ENCODE measurements at places on chromosomes 4 and X.

DNA sequence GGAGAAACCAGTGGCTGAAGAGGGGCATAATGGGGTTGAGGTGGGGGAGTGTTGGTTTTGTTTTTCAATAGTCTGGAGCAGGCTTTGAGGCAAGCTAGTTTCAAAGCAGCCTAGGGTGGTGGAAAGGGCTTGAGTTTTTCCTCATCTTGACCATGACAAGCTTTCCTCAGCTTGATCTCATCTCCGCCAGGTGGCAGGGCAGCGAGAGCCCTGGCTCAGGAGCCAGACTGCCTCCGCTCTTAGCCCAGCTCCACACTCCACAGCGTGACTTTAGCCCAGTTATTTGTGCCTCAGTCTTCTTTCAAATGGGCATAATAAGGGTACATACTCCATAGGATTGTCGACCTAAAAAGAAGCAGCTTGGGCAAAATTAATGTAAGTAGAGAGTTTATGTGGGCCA is 29.9 kb upstream of the SOWAHD start:
- no peak for DNase-seq

DNA sequence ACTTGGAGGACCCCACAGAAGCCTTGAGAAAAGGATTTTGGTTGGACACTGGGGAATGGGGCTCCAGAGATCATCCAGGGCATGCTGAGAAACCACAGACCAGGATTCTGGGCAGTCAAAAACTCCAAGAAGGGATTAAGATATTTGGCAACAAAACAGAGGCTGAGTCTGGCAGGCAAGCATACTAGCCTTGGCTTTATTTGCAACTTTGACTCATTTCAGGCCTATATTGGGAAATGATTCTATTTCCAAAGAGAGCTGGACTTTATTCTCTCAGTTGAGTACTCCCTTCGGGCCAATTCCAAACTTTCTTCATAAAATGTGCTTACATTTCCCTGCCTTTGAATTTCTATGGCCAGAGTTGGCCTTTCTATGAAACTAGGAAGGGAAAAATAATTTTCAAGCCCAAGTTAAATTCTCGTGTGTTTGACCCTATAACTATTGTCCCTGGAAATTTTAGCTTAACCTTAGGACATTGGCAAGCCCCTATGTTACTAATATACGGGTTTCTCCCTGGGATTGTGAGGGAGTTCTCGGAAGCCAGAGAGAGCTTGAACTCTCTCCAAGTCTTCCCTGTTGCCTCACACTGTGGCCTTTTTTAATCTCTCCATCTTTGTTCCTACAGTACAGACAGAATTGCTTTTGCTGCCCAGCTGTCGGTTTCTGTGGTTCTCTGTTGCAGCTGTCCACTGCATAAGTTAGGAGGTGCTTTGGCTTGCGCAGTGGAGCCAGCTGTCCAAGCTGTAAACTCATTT is 112.6 kb upstream of the FAM9A start:
- no peak for DNase-seq

DNA sequence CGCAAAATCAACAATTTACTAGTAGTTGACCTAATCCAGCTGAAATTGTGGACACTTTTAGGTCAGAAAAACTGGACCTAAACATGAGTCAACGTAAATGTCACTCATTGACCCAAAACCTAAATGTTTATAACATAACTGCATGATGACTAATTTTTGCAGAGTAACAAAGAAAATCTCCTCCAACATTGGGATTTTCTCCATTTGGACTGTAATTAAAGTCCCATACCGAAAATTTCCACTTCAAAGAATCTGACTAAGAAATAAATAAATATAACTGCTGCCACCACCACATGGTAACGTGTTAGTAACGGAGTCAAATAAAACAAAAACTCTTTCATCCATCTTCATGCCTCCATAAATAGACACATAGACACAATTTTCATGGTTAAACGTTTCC is 1.9 kb downstream of the ADGRA3 start:
- DNase-seq = no peak

DNA sequence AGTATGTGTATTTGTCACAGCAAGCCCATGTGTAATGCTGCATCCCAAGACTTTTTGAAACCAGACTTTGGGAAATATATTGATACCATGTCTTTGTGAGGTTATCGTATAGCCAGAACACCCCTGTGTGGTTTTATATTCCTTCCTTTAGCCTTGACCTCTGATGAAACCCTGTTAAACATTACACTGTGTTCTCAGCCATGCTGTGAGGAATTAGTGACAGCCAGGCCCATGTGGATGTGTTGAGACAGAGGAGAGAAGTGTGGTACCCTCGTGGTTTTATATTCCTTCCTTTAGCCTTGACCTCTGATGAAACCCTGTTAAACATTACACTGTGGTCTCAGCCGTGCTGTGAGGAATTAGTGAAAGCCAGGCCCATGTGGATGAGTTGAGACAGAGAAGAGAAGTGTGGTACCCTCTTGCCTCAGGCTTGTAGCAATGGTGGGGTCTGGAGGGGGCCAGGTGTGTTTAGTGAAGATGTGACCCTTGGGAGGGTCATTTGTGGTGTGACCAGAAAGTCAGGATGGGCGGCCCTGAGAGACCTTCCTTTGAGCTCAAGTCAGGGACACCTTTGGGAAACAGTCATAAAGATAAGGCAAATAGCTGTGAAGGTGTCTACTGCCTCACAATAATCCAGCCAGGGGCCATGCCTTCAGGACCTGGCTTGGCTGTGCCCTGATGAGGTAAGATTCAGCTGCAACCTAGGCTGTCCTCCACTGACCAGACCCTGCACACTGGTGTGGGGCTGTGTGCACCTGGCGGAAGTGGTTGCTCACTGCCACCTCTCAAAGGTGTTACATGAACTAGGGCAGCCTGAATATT is 110.0 kb downstream of the IRF2 start:
- no peak for DNase-seq

GRCh38 chrX:72041871-72042851 is 89.6 kb downstream of the RTL5 start:
- DNase-seq = no peak

- DNase-seq = no peak
Observed at GRCh38 chrX:30975467-30975866, 86.4 kb upstream of the TAB3 start.

- peak; percentile 12 for DNase-seq
Observed at GRCh38 chr4:43132010-43132582, 239.6 kb downstream of the GRXCR1 start.

GRCh38 chr4:99661907-99662306 is 4.3 kb upstream of the C4orf54 start:
- no peak for DNase-seq

DNA sequence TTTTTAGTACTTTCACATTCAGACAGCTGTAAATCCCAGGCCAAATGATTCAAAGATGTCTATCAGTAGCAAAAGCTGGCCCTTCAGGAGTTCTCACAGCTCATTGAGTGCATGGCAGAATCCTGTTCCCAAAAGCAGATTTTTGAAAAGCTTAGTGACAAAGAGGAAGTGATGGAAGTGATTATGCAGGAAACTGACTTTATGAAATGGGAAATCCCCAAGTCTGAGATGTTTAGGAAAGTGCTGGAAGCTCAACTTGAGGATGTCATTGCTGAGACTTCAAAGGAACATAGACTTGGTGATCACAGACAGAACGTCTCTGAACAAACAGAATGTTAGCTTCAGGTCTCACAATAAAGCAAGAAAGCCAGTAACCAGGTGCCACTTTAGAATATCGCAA is 51.0 kb upstream of the CFAP47 start:
- no peak for DNase-seq

DNA sequence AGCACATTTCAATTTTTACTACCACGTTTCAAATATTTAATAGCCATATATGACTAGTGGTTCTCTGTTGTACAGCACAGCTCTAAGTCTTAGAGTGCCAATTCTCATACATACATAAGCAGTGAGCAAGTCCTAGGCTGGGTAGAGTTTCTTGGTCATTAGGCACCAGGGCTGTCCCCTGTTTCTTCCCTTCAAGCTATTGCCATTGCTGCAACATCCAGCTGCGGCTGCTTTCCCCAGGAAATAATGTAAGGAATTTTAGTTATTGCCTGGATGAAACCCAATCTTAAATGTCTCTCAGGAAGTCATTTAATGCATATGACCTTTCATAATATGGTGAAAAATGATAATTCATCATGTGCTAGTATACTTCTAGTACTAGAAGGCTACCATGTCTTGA is 74.1 kb upstream of the PPP3CA start:
- DNase-seq = no peak

DNA sequence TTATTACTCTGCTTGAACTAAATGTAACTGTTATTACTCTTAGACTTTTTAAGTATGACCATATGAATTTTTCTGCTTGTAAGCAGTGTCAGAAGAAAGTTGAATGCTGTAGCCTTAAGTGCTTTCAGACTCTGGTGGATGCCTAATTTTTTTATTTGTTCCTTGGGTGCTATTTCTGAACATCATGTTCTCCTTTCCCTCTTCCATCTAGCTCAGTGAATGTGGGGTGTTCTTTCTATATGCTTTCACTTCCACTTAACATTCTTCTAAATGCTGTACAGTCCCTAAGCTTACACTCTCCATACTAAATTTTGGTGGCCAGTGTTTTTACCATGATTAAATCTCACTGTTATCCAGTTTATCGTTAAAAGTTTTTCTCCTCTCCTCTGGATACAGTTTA is 3.6 kb downstream of the DCK start:
- no peak for DNase-seq

DNA sequence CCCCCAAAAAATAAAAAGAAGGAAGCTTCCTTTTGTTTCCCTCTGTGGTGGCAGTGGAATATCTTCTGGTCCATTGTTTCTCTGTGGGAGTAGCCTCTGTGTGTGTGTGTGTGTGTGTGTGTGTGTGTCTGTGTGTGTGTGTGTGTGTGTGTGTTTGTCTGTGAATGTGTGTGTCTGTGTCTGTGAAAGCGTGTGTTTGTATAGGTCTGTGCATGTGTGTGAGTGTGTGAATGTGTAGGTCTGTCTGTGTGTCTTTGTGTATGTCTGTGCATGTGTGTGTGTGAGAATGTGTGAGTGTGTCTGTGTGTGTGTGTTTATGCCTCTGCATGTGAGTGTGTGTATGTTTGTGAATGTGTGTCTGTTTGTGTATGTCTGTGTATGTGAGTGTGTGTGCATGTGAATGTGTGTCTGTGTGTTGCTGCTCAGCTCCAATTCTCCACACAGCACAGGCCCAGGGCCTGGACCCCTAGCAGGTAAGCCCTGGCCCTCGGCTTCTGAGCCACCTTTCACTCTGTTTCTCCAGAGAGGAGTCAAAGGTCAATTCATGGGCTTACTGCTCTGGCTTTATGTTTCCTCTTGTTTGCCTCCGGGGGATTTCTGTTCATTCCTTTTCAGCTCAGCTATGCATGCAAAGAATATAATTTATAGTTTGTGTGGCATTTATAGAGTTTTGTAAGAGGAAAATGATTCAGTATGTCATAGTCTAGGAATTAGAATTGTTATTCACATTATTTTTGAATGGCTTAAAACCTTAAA is 89.8 kb downstream of the UCHL1 start:
- no peak for DNase-seq

DNA sequence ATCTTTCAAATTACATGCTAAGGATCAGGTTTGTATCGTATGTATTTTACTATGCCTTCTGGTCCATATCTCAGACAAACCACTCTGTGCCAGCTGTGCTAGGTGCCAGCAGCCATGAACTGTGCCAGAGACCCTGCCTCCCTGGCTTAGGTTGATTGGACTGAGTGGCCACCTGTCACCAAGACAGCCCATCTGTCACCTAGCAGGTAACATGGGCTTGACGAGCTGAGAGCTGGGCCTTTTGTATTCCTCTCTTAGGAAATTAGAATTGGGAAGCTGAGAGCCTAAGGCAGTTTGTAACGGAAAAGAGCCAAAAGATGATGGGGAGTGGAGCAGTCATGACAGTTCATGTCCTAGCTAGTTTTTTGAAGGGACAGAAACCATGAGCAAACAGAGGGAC is 42.5 kb downstream of the TMEM164 start:
- peak; percentile 38 for DNase-seq

DNA sequence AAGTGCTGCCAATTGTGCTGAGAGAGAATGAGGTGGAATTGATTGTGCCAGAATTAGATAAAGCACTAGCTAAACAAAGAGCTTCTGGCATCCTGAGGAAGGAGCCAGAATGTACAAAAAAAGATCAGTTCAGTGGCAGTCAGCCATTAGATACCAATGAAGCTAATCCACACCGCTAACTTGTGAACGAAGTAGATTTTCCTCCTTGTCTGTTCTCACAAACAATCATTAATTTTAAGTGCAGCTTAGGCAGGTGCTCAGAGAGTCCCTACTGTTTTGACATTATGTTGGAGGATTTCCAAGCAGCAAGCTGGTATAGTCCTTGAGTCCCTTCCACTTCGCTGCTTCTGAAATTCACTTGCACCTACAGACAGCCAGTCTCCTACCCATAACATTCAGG is 617.4 kb downstream of the CENPC start:
- DNase-seq = peak; percentile 29

DNA sequence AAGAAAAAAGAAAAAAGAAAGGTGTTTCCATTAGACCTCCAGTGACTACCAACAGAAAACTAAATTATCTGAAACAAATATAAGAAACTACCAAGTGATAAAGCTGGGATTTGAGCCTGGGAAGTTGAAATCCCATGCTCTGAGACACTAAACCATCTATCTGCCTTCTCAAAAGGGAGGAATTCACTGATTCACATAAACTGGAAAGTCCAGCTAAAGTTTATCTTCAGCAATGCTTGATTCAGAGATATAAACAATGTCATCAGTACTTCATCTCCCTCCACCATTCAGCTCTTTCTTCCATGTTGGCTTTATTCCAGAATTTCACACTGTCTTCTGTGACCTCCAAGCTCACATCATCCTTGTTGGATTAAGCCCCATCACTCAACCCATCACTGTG is 96.3 kb downstream of the IQCM start:
- no peak for DNase-seq

DNA sequence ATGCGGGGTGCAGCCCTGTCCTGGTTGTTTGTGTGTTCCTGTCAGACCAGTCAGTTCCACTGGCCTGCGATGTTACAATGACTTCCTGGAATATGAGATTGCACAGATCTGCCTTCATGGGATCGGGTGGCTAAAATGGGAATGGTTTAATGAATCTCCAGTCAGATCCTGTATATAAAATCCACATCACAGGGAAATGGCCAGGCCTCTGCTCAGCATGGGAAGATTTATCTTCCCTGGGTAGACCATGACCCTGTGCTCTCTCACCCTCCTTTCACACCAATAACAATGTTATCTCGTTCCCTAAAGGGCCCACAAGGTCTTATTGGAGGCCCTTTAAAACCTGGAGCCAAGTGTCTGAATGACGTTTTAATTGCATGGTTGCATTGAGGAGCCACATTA is 307.4 kb downstream of the RAB28 start:
- DNase-seq = no peak

DNA sequence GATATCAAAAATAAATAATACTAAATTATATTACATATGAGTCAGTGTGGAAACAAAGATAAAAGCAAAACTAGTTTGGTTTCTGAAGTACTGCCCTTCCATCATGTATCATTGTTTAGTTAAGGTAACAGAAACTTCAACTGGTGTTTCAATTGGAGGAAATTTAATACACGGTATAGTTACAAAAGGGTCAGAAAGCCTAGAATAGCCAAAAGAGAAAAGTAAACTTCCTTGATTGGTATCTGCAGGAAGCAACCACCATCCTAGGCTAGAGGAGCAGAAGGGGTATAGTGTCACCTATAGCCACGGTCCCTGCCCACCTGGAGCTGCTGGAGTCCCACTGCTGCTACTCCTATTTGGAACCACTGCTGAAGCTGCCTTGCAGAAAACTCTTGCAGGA is 185.6 kb downstream of the SLC7A11 start:
- no peak for DNase-seq

- no peak for DNase-seq
Observed at GRCh38 chrX:35276115-35276514, 333.5 kb downstream of the FAM47B start.

GRCh38 chrX:39704590-39704989 is 393.2 kb downstream of the BCOR start:
- no peak for DNase-seq
